ENCODE measurements at places on chromosomes 16 and 17. TPM values are rescaled to one million over a fixed set of nuclear protein-coding genes. Genes with fewer than 3 reads are reported as not detected.

DNA sequence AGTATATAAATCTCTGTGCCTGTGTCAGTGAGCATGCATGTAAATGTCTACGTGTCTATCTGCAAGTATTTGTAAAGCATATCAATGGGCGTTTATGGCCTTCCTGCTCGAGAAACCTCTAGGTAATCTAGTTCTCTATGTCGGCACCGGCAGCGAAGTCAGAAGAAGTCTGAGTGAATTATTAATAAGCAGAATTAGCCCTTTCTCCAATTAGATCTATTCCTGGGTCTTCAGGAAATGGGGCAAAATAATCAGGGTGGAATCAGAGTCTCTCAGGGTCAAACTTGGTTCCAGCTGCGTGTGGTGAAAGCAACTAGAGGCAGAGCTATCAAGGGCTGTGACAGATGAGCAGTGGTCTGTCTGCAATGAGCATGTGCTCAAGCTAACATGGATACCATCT lies at the start of gene C17orf78:
Gene C17orf78, plus strand, starts transcription at position 280 of the 400 bp plus-strand sequence. Its CDS starts 108 bp downstream, at position 388.
- DNase-seq, result no peak

DNA sequence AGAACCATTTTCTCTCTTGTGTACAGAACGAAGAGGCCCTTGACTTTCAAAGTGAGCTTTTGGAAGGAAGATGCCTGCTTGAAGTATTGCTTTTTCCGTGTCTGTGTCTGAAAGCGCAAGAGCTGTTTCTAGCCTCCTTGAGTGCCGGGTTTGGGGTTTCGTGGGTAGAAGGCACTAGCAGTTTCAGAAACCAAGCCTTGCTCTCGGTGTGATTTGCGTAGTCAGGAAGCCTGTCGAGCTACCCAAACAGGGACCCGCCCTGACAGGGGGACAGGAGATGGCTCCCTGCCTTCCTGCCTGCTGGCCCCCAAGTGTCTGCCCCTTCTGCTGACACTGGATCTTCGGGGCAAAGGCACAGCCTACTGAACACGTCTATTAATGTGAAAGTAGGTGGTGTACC lies 322.0 kb downstream of the MAF start:
- DNase-seq, result peak; percentile 82

GRCh38 chr16:12063435-12063834 lies 86.9 kb downstream of the SNX29 start:
- no peak for DNase-seq

GRCh38 chr17:1197379-1197778 lies 17.6 kb upstream of the ABR start:
- DNase-seq, result no peak

- no peak for DNase-seq
Measured at GRCh38 chr17:74795327-74796020, 19.3 kb upstream of the NAT9 start.

DNA sequence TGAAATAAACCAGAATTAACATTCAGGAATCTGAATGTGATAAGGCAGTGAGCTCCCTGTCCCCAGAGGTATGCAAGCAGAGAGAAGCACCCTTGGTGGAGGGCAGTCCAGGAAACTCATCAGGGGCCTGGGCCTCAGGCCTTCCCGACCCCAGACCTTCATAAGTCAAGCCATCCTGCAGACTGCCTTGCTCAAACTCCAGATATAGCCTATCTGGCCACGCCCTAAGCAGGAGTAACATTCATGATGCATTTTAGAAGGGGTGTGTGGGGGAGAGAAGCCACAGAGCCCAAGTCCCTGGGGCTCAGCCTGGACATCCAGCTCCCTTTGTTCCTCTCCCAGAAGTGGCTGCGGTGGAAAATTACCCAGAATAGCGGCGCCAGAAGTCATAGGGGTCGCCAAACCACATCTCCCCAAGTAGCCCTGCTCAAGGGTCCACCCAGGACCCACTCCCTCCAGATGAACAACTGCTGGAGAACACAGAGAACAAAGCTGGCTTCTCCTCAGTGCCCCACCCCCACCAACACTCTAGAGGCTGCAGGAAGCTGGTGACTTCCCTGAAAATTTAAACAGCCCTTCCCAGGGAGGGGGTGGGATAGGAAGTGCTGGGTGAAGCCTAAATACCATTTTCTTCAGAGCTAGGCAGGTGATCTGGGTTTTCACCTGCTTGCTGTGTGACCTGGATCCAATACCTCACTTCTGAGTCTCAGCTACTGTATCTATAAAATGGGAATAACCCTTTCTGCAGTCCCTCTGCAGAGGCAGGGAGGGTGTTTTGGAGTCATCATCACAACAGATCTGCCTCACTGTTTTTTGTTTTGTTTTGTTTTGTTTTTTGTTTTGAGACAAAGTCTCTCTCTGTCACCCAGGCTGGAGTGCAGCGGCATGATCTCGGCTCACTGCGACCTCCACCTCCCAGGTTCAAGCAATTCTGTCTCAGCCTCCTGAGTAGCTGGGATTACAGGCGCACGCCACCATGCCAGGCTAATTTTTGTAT lies 1.5 kb upstream of the SREBF1 start:
- DNase-seq, result no peak

- DNase-seq, result peak; percentile 33
Measured at GRCh38 chr17:82836823-82837357, 2.9 kb downstream of the ZNF750 start.

GRCh38 chr16:22955461-22956070 lies 141.6 kb downstream of the HS3ST2 start:
- no peak for DNase-seq

The CD300A gene
- polyA plus RNA-seq, result 34.2 TPM

The MIS12 gene
- 16.3 TPM for polyA plus RNA-seq

The NUDT7 gene
- 6.6 TPM for polyA plus RNA-seq
